HTR-8/SVneo (cell line): ENCODE measurements at places on chromosomes 7 and 10.

GRCh38 chr10:130956251-130956650 is 355.3 kb downstream of the TCERG1L start:
- no peak for DNase-seq

DNA sequence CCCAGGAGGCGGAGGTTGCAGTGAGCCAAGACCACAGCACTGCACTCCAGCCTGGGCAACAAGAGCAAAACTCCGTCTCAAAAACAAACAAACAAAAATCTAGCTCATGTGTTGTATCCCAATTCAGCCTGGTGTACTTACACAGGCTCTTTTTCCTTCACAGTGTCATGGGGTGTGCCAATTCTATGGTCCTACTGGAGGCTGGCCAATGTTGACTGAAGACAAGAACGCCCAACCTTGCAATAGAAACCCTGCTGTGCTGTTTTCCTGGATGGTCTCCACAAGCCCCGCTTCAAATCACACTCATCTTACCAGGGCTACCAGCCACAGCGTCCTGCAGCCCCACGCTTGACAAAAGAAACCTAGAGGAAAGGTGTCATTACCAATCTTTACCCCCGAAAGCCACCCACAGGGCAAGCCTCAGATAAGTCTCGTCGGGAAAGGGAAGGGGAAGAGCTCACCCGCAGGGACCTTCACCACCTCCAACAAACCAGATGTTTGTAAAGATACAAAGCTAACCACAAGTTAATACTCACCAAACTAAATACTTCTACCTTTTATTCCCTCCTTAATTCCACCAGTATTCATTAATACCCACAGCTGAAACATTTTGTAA is 64.8 kb downstream of the TNS3 start:
- DNase-seq: no peak

- DNase-seq: no peak
These were observed 517.9 kb downstream of the GALNT17 start for GRCh38 chr7:71649812-71650211.

DNA sequence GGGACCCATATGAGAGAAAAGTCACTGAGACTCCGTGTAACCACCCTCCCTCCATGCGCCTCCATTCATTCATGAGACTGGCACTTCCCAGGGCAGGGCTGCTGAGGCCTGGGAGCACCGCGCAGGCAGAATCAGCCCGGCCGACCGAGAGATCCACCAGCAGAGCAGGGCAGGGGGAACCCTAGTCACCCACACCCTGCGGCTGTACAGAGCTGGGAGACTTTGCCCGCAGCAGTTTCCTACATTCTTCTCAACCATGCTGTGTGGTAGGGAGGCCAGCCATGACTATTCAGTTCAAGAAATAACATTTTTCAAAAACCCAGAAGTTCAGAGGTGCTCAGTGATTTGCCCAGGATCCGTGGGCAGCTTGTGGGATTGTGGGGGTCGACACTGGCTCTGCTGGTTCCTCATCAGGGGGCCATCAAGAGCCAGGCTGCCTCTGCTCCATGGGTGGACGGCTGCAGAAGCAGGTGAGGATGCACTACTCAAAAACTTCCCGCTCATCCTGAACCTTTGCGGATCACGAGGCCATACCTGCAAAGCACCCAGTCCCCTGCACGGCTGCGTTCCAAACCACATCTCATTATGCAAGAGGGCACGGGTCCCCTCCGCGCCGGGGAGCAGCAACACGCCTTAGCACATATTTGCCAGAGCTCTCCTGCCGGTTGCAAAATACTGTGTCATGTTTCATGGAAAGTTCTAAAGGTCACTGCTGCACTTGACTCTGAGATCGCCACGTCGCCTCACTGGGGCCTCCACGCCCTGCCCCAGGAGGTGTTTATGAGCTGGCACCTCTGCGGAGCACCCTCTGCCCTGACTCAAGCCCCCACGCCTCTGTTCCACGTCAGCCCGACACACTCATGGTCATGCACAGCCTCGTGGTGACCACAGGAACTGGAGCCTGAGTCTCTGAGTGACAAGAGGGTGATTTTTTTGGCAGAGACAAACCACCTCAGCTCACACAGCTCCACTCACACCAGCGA is 132.0 kb downstream of the PRKAG2 start:
- DNase-seq: peak; percentile 47

GRCh38 chr10:19049567-19049966 is 966 bp downstream of the MALRD1 start:
- DNase-seq: no peak

DNA sequence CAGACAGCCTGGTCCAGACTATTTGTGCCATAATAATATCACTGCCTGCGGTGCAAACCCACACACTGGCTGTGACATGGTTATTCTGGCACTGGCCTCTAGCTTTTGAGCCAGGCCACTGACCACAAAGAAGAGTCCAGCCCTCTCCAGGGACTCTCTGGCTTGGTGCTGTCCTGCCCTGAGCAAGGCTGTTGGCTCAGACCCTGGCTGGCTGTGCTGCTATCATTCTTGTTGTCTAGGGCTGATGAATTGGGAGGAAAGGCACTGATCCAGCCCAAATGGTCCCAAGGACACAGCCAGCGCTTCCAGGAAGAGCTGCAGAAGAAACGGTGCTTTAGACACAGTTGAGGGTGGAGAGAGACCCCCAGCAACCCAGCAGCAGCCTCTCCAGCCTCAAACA is 80.8 kb downstream of the TMEM130 start:
- DNase-seq: no peak

DNA sequence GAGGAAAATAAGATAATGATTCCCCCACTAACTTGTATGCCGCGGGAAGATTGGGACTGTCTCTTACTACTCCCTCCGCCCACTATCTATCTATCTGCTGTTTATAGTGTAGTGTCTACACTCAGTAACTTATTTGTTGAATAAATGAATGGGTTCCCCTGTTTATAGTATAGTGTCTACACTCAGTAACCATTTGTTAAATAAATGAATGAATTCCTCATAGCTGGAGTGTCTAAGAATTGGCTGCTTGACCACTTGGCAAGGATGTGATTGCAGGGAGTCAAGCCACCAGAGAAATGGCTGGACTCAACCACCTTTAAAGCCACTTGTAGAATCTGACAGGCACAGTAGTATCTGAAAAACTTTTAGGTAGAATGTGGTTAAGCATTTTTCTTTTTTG is 147.1 kb downstream of the TRIL start:
- no peak for DNase-seq

DNA sequence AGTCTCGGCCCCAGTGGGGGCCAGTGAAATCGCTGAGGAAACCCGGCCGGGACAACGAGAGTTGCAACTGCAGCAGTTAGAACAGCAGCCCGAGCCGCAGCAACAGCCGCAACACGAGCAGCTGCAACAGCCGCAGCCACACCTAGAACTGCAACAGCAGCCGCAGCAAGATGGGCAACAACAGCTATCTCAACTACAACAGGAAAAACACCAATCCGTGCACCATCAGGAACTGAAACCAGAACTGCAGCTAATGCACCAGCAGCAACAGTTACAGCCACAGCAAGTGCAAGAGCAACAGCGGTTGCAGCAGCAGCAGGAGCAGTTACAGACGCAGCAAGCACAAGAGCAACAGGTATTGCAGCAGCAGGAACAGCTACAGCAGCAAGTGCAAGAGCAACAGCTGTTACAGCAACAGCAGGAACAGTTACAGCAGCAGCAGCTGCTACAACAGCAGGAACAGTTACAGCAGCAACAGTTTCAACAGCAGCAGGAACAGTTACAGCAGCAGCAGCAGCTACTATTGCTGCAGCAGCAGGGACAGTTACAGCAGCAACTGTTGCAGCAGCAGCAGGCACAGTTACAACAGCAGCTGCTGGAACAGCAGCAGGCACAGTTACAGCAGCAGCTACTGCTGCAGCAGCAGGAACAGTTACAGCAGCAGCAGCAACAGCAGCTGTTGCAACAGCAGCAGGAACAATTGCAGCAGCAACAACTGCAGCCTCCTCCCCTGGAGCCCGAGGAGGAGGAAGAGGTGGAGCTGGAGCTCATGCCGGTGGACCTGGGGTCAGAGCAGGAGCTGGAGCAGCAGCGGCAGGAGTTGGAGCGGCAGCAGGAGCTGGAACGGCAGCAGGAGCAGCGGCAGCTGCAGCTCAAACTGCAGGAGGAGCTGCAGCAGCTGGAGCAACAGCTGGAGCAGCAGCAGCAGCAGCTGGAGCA is 6.1 kb downstream of the ZNF853 start:
- DNase-seq: no peak

- DNase-seq: no peak
These were observed 10.2 kb upstream of the HKDC1 start for GRCh38 chr10:69209787-69210484.

GRCh38 chr7:146961617-146962016 is 845.0 kb downstream of the CNTNAP2 start:
- DNase-seq: peak; percentile 3

DNA sequence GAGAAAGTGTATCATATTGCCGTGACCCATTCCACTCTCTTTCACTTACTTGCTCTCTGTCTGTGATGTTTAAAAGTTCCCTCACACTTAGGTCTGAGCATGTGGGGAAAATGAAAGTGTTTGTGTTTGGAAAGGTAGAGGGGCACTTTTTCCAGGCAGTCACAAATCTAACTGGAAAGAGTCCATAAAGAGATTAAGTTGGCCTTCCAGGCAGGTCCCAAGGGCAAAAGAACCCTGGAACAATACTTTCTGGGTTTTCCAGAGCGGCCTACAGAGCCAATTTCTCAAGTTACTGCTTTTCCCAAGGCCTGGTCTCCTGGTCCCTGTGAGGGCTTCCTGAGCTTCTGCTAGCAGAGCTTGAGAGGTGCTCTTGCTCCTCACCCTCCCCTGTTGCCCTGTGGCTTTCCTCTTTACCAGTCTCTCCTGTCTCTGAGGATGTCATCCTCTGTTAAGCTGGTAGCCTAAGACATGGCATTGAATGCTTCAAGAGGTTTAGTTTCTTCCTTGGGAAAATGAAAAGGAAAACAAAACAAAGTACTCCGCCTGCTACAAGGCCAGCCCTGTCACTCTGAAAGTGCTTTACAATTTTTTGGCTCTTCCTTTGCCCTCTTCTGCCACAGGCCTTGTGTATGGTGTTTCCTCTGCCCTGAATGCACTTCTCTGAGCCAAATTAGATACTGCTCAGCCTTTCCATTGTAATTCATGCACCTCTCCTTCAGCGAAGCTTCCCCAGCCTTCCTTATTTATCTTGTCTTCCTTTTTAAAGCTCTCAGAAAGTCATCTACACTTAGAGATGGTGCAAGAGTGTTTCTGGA is 20.1 kb downstream of the TES start:
- DNase-seq: no peak

GRCh38 chr10:108812296-108812695 is 1111.0 kb downstream of the XPNPEP1 start:
- DNase-seq: no peak

GRCh38 chr7:117200786-117201458 is 121.9 kb downstream of the WNT2 start:
- DNase-seq: no peak

- DNase-seq: no peak
These were observed 1.5 kb downstream of the CTBP2 start for GRCh38 chr10:125158601-125159485.

GRCh38 chr7:124257638-124258308 is 224.9 kb upstream of the TMEM229A start:
- no peak for DNase-seq

- peak; percentile 64 for DNase-seq
These were observed 6.6 kb upstream of the ABCC2 start for GRCh38 chr10:99775850-99776249.

GRCh38 chr10:80132299-80133139 is at the start of gene PLAC9:
Gene PLAC9 (plus strand): TSS chr10:80132730. CDS start chr10:80132763, 33 bp downstream.
- DNase-seq: no peak

DNA sequence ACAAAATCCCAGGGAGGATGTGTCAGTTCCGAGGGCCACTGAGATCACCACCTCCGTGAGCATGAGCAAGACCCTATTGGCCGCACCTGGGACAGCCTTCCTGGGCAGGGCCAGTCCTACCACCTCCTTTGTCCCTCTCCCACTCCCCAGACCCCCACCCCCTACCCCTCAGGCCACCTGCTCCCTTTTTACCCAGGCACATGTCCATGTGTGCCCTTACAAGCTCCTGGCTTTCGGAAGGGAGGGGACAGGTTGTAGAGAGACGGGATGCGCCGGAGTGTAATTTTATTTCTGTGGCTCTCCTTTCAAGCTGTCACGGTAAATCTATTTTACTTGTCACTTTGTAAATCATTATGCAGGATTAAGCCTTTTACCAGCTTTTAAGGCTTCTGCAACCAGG is 20.9 kb downstream of the ZMIZ1 start:
- DNase-seq: no peak

DNA sequence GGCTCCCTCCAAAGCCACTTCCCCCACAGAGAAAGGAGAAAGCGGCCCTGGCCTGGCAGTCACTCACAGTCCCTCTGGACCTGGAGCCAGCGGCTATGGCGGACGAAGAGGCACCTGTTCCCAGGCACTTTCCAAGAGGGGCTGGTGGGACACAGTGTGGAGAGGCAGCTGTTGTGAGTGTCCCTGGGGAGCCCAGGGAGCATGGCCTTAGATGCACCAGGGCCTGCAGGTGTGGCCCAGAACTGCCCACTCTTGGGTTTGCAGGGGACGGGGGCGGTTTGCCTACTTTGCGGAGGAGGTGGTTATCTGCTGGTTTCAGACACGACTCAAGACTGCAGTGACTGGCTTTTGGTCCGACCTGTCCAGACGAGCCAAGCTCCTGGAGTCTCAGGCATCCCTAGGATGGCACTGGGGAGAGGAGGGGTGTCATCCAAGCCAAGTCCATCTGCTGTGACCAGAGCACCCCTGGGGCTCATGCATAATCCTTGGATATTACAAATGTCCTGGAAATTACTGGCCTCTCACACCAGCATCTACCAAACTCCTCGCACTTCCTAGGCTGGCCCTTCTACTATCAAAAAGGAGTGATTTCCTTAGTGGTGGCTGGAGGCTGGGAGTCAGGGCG is 18.4 kb downstream of the CTBP2 start:
- no peak for DNase-seq

GRCh38 chr10:105351187-105351586 is 710.1 kb downstream of the SORCS3 start:
- DNase-seq: no peak

DNA sequence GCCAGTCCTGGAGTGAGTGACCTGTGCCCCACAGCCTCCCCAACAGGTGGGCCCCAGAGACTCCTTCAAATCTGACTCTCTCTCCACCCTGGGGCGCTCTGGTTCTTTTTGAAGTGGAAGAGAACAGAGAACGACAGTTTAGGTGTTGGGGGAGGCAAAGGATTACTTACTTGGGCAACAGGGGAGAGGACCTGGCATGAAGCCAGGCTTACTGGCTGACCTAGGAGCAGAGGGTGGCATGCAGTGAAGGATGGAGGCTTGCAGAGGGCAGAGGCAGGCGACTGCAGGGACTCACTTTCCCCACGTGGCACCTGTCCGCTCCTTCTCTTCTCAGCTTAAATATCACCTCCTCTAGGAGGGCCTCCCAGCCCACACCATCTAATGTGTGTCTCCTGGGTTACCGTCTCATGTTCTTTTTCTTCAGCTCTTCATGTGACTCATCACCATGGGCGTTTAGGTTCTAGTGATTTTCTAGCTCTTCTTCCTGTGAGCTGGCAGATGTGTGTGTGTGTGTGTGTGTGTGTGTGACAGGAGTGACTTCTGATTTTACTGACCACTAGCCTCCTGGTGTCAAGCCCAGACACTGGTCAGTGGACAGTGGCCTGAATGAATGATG is 15.5 kb downstream of the LZTS2 start:
- no peak for DNase-seq
